ENCODE measurements at places on chromosomes 6 and 20. TPM values are rescaled to one million over a fixed set of nuclear protein-coding genes. Genes with fewer than 3 reads are reported as not detected.

- no peak overlapping the region for H3K4me3 ChIP-seq
- DNase-seq, result no peak
- H3K4me1 ChIP-seq, result peaks cover 3% of the 10 kb centered on the region
- H3K27me3 ChIP-seq, result no peaks in the 10 kb centered on the region
Measured at GRCh38 chr6:12339808-12340487, 49.8 kb downstream of the EDN1 start.

DNA sequence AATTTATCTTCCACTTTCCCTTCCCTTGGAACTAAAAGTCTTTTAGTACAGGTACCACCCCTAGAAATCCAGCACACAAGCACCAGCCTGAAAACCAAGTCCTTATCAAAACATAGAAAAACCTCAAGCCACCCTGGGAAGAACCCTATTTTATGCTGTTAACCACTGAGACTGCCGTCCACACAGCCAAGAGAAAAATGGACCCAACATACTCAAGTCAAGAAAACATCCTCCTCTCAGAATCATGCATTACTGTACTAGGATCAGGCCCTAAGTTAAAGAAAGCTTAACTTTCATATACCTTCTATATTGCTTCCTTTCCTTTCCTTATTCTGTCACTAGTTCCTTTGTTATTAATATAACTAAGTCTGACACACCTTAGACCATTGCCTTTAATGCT is 16.9 kb upstream of the GOPC start:
- H3K27me3 ChIP-seq, result no peaks in the 10 kb centered on the region
- no peak overlapping the region for H3K4me3 ChIP-seq
- no peaks in the 10 kb centered on the region for H3K36me3 ChIP-seq
- H3K27ac ChIP-seq, result no peak overlapping the region

GRCh38 chr20:36355469-36356171 is 49.5 kb downstream of the DLGAP4 start:
- H3K27ac ChIP-seq, result no peak overlapping the region
- no peak for DNase-seq
- no peaks in the 10 kb centered on the region for H3K4me1 ChIP-seq
- H3K27me3 ChIP-seq, result no peaks in the 10 kb centered on the region
- no peaks in the 10 kb centered on the region for H3K36me3 ChIP-seq

PRSS16 gene
- 0.75 TPM for total RNA-seq

OR2W1 gene
- total RNA-seq, result not detected

TULP1 gene
- not detected for total RNA-seq

CAPN11 gene
- total RNA-seq, result 0.81 TPM

THBS2 gene
- total RNA-seq, result 1,026 TPM

DEFB129 gene
- total RNA-seq, result not detected

SIRPA gene
- 41.4 TPM for total RNA-seq

Measured in aorta (tissue), 5 donors.